ENCODE measurements at places on chromosomes 2 and 18.

DNA sequence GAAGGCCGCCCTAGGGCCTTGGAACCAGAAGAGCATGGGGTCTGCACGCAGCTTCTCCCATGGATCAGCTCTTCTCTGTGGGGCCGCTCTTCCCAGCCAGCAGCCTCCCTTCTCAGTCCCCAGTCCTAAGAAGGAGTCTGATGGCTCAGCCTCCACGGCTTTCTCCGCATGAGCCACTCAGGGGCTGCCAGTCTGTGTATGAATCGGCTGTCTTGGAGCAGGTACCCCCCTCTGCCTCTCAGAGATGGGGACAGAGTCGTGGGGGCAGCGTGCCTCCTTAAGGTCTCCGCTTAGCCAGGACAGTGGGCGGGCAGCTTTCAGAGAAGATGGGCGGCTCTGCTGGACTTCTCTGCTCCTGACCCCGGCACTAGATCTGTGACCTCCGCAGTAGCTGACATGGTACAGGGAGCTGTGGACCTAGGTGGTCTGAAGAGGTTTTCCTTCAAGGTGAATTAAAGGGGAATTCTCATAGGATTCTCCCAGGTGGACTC, 21.6 kb downstream of the INPP5D start:
- no peak for DNase-seq

DNA sequence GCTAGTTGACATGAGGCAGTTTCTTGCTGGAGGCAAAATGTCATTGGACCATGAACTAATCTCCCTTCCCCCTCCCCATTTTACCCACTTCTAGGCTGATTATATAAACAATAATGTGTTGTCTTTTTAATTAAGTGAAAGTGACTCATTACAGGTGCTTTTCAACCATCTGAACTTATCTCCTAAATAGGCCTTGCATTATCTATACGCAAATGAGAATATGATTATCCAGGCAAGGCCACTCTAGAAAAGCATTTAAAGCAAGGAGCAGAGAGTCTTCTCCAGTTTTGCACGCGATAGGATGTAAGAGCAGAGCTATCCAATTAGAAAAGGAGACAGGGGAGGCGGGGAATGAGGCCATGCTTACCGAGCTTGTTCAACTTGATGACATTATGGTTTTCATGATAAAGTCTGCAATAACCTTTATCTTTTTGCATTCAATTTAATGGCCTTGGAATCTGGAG, 286.1 kb upstream of the SIX3 start:
- DNase-seq: no peak

- no peak for DNase-seq
Measured at GRCh38 chr2:166137331-166137730, 9.5 kb upstream of the SCN1A start.

- DNase-seq: no peak
Measured at GRCh38 chr2:46643951-46644350, 164.6 kb downstream of the TMEM247 start.

DNA sequence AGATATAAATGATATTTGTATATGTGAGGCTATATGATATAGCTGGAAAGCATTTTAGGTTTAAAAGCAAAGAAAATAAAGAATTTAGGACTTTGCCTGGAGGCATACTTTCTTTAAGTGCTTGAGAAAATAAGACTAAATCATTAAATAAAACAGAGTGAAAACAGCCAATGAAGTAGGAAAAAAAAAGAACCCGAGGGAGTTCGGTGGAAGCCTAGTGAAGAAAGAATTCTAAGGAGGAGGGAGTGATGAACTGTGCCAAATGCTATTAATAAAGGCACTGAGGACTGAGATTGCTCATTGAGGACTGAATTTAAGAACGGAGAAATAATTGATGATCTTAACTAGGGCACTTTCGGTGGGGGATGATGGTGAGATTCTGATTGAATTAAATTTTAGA, 573.5 kb downstream of the DSC3 start:
- no peak for DNase-seq

GRCh38 chr2:7977981-7978380, 703.9 kb upstream of the ID2 start:
- no peak for DNase-seq

GRCh38 chr18:36856815-36857214, 27.9 kb downstream of the KIAA1328 start:
- DNase-seq: no peak

DNA sequence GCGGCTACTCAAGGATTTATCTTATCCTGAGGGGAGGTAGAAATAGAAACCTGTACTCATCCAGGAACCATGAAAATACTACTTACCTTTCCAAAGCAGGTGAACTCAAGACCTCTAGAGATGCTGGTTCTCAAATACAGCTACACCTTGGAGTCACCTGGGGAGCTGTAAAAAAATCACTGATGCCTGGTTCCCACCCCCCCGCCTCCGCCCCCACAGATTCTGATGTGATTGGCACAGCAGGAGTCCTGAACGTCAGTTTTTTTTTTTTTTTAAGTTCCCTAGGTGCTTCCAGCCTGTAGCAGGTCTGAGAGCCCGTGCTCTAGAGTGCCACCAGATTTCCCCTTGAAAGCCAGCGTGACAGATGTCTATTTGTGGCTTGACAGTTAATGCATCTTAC, 113.6 kb downstream of the MRO start:
- DNase-seq: no peak
